ENCODE measurements at places on chromosomes 6 and 20.

DNA sequence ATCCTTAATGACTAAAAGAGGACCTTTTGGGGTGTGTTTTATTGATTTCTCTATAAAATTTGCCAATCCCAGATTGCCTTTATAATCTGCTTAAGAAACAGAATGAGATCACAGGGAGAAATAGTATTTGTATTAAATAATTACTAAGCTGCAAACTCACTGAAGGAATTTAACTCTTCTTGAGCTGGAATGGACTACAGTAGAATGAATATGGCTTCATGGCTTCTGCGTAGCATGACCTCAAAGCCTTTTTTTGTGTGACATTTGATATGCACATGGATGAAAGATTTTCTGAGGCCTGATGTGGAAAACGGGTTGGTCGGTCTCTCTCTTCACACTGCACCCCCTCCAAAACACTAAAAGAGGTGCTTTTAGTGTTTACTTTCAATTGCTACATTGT is 115.9 kb downstream of the QKI start:
- no peak for DNase-seq

GRCh38 chr6:45881705-45882467 is 133.8 kb downstream of the CLIC5 start:
- DNase-seq = no peak

DNA sequence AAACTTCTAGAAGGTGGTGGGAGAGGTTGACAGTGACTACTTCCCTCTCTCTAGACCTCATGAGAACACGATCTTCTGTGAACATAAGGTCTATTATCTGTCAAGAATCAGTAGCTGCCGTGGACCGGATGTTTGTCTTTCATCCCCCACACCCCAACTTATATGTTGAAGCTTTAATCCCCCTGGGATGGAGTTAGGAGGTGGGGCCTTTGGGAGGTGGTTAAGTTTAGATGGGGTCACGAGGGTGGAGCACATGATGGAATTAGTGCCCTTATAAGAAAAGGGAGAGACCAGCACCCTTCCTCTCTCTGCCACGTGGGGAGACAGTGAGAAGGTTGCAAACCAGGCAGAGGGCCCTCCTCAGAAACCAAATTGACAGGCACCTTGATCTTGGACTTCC is 409.1 kb downstream of the QKI start:
- DNase-seq = no peak

DNA sequence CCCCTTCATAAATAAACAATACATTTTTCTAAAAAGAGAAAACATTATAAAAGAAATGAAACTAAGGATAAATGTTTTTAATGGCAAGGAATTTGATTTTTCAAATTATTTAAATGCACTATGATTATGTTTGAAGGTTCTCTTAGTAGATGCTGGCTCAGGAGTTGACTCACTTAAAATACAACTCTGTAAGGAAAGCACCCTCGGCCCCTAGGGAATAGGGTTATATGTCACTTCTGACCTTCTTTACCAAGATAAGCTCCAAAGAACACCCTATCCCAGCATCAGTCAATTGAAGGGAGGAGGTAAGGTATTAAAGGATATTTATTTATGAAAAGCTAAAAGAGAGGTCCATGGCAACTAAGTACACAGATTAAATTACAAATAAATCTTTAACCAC is 6.8 kb downstream of the SNAP91 start:
- no peak for DNase-seq

DNA sequence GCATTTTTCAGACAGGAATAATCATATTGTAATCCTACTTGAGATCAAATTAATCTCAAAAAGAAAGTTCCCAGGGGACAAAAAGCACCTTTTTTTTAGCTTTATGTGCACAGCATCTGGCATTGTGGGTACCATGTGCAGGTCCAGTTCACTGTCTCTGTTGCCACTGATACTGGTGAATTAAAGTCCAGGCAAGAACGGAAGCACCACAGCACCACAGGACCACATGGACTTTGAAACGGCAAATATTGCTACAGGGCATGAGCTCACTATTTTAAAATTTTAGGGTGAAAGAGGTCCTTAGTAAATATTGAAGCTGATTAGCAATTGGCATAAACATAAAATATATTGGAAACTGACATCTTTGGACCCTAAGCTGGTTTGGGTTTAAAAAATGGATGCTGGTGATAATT is 709.0 kb downstream of the EPM2A start:
- no peak for DNase-seq

- no peak for DNase-seq
Observed at GRCh38 chr20:9422321-9423057, 91.9 kb upstream of the LAMP5 start.

DNA sequence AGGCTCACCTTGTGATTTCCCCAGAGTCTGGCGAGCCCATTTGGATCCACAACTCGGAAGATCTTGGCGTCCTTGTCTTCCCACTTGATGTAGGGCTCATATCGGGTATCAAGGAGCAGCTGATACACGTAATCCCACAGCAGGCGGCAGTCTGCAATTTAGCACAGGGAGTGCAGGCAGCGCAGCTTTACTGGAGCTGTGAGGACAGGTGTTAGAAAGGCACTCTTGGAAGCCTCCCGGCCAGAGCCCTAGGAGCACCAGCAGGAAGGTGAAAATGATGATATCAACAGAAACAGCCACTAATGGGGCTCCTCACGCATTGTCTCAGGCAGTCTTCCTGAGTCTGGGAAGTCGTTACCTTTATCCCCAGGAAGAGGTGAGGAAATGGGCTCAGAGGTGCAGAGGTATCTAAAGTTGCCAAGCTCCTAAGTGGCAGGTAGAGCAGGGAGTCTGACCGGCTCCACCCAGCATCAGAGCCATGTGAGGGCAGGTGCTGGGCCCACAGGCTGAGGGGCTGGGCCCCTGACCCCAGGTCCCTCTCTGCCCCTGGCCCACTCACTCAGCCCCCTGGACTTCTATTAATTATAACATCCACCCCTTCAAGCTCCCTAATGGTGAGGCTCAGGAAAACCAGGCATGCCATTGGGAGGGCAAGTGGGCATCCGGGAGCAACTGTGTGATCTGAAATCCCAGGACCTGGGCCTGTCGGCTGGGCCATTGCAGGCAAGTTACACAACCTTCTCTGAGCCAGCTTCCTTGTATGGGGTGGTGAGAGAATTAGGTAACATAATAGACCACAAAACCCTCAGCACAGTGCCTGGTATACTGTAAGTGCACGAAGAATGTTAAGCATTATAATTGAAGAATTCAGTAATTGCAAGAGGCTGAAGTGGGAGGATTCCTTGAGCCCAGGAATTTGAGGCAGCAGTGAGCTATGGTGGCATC is 18.3 kb downstream of the ETV7 start:
- DNase-seq = no peak

DNA sequence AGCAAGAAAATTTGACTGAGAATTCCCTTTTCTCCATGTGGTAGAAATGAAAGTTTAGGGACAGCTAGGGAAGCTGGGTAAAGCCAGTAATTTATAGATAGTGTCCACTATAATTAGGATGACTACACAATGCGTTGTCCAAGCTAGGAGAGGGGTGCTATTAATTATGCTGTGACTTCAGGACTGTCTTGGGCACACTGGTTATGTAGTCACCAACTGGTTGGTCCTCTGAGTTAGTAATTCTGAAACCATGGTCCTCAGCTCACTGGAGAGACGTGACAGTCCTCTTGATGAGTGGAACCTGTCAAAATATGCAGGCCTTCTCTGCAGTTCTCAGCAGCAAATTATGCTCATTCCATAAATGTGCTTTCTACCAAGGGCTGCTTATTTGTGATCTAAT is 94.6 kb upstream of the ENPP5 start:
- no peak for DNase-seq

DNA sequence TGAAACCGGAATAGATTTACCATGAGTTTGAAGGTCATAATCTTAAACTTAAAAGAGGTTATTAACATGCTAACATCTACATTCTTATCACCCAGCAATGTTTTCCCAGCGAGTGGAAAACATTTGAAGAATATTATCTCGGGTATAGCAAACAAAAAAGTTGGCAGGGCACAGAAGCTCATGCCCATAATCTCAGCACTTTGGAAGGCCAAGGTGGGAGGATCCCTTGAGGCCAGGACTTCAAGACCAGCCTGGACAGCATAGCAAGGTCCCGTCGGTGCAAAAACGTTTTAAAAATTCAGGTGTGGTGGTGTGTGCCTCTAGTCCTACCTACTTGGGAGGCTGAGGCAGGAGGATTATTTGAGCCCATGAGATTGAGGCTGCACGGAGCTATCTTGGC is 213.5 kb downstream of the MANEA start:
- DNase-seq = no peak

DNA sequence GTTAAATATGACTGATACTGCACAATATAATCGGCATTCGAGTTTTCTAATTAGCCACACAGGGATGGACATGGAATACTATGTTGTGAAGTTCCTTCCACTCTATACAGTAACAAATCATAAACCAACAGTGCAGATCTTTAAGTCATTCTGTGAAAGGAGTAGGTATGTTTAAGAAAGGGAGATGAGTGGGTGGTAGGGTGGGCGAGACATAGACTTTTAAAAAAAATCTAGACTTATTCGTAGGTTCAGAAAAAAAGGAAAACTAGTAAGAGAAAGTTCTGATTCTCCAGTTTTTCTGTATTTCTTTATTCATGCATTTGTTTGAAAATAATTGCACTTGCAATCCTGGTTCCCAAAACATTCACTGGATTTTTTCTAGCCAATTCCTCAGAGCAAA is 61.8 kb downstream of the SYNDIG1 start:
- DNase-seq = no peak

DNA sequence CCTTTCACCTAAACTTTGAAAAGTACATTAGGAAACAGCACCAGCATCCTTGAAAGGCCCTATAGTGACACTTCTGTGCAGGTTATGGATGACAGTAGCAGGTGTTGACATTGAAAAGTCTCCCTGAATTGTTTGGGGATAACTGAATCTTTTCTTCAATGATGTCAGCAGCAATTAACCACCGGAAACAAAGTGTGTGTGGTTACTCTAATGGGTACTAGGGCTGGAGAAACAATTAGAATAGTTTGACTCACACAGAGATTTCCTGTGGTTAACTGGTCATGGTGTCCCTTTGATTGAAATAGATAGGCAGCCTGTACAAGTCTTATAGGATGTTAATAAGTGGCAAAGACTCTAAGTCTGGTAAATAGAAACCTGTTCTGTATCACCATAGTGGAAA is 189.1 kb downstream of the TBX18 start:
- no peak for DNase-seq

DNA sequence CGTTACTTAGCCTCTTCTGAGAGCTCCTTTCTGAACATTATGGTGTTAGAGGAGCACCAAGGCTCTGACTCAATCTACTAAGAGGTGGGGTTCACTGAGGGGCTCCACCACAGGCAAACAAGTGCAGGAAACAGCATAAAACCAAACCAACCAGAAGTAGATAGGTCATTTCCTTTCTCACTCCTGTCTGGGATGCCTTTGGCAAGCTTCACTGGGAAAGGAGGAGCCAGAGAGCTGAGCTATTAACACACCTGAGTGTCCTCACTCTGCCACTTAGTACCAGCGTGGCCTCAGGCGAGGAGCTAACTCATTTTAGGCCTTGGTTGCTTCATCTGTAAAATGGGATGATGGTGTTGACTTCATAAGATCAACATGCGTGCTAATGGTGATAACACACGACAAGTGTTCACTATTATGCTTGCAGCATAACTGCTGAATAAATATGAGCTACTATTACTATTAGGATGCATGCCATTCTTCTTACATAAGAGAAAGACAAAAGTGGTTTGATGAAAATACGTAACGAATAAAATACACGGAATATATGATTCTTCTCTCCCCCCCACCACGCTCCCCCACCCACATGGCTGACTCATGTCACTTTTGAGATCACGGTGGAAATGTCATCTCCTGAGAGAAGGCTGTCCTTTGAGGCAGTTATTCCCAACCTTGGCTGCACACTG is 185.4 kb downstream of the BCAS1 start:
- DNase-seq = no peak

- DNase-seq = no peak
Observed at GRCh38 chr6:31686483-31686882, 5.6 kb upstream of the LY6G5C start.

DNA sequence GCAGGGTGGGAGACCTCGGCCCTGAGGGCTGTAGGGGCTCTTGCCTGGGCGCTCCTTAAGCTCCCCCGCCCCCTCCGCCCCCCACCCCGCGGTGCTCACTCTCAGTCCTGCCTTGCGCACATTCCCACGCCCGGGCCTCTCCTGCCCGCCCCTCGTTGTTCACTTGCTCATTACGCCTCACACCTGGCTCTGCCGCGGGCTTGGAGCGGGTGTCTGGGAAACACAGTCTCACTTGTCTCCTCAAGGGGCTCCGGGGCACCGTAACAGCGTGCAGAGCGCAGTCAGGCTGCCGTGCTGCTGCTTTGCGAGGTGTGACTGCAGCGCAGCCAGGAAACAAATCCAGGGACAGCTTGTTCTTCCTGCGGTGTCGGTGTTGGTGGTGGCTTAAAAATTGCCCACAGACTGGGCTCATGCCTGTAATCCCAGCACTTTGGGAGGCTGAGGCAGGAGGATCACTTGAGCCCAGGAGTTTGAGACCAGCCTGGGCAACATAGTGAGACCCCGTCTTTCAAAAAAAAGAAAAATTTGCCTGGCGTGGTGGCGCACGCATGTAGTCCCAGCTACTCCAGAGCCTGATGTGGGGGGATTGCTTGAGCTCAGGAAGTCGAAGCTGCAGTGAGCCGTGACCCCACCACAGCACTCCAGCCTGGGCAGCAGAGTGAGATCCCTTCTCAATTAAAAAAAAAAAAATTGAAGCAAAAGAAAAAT is 4.6 kb downstream of the NPBWR2 start:
- DNase-seq = no peak

- no peak for DNase-seq
Observed at GRCh38 chr6:34540222-34540621, 15.9 kb downstream of the SPDEF start.

- DNase-seq = no peak
Observed at GRCh38 chr20:43755851-43756250, 29.0 kb upstream of the GTSF1L start.

DNA sequence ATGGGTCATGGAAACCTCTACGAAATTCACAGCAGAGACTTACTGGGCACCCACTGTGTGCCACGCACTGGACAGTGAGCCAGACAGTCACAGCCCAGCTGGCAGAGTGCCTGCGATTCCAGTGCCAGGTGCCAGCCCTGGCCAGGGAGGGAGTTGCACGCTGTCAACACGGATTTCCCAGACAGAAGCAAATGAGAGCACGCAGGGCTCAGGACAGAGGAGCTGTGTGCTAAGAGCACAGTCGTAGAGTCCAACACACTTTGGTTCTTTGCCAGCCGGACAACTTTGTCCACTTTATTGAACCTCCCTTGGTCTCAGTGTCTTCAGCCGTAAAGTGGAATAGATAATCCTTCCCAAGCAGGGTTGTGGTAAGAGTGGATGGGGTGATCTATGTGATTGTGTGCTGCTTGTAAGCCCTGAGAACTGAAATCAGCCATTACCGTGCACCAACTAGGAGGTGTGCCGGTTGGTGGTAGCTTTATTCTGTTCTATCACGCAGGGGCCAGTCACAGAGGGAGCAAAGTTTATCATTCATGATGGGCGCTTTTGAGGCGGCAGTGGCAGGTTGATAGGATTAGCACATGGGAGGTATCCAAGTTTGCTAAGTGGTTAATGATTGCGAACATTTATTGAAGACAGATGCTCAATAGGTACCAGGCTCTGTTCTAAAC is 40.6 kb downstream of the SIRPA start:
- DNase-seq = no peak

GRCh38 chr6:16602035-16602434 is 159.2 kb downstream of the ATXN1 start:
- no peak for DNase-seq

- DNase-seq = no peak
Observed at GRCh38 chr6:4256969-4257368, 121.6 kb upstream of the ECI2 start.
